Amygdala (tissue), 56 donors: ENCODE measurements at places on chromosomes 3 and 15.

- DNase-seq: peak; percentile 75
Measured at GRCh38 chr15:25438601-25439368, at the start of gene UBE3A. Gene UBE3A (minus strand): TSS chr15:25439024. CDS start chr15:25409107, 29,917 bp downstream.

GRCh38 chr3:42546691-42547213 lies 35.0 kb downstream of the SEC22C start:
- DNase-seq: no peak

DNA sequence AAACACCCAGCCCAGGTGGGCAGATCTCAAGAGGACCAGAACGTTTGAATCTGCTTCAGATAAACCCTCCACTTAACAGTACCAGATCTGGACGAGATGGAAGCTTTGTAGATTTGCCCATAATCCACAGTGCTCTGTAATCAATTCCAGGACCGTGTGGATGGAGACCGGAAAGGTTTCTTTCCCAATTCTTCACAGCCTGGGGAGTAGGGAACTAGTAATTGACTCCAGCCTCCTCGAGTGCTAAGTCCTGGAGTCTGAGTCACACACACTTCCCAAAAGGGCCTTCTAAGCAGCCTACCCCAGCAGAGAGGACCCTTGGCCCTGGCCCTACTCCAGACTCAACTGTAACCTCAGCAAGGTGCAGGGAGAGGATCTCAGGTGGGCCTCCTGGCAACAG lies 56.2 kb upstream of the TSEN2 start:
- no peak for DNase-seq

- DNase-seq: no peak
Measured at GRCh38 chr3:12773710-12774086, 14.6 kb upstream of the TMEM40 start.

GRCh38 chr3:12400616-12401194 lies 83.6 kb upstream of the TSEN2 start:
- DNase-seq: no peak

DNA sequence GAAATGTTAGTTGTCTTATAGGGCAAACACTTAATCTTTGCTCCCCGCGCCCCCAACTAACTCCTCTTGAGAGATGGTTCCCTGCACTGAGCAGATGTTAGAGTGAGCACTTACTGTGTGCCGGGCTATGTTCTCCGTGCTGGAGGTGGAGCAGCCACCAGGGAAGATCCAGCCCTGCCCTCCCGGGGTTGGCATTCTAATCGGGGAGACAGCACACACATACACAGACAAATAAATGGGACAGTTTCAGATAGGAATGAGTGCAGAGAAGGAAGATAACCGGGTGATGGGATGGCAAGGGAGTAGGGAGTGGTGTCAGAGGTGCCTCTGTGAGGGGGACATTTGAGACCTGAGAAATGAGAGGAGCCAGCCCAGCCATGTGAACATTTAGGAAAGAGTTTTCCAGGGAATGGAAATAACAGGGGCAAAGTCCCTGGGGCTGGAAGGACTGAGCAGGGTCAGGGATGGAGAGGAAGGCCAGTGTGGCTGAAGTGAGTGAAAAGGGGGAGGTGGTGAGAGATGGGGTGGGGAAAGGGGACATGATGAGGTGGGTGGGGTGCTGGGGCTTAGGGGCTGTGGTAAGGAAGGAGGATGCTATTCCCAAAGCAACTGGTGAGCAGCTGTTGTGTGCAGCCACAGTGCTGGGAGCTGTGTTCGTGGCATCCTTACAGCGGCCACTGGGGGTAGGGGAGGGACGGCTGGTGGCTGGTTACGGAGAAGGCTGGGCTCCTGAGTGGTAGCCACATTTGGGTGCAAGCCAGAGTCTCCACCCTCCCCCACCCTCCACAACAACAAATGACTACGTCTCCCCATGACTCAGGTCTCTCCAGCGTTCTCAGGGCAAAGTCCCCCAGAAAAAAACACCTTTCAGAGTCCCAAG lies 15.4 kb upstream of the FGD5 start:
- DNase-seq: no peak

GRCh38 chr3:135896613-135897012 lies 68.9 kb upstream of the PPP2R3A start:
- DNase-seq: no peak

GRCh38 chr3:5300638-5301037 lies 113.1 kb downstream of the EDEM1 start:
- no peak for DNase-seq

DNA sequence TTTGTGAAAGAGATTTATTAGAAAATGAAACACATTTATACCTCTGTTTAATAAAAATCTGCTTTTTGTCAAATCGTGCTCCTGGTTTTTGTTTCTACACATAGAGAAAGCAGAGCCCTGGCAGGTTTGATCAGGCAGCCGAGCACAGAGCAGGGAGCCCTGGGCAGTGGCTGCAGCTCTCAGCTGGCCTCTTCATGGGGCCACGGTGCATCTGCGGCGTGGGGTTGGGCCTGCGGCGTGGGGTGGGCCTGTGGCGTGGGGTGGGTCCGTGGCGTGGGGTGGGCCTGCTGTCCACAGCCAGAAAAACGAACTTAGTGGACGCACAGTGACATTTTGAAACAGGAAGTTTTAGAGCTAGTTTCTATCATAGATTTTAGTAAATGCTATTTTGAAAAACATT lies 10.6 kb downstream of the GOLGA6L2 start:
- no peak for DNase-seq

DNA sequence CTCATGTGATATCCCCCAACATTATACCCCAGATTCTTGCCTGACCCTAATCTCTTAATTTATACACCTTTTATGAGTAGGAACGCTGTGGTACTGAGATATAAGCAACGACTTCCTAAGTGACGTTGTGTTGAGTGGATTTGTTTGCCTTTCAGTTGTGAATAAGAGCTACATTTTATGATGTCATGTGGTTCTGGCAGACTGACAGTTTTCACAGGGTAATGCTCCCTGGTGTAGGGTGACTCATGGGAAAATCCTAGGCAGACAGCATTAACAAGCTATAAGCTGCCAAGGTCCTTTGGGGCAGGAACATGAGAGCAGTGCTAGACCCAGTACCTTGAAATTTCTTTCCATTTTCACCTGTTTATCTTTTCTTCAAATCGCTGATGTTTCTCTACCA lies 11.2 kb downstream of the C3orf52 start:
- DNase-seq: no peak

GRCh38 chr3:64730681-64731080 lies 42.9 kb upstream of the ADAMTS9 start:
- DNase-seq: no peak

DNA sequence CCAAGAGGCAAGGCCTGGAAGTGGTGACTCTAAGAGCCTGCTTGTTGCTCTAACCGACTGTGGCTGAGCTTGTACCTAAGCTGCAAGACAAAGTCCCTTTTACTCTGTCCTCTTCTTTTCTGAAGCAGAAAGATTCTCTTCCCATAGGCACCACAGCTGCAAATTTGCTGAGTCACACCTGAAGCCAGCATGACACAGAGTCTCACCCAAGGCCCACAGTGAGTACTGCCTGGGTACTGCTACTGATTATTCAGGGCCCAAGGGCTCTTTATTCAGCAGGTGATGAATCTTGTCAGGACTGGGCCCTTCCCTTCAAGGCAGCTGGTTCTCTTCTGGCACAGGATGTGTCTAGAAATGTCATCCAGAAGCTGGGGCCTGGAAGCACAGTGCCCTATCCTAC lies 18.9 kb upstream of the TIGIT start:
- no peak for DNase-seq

GRCh38 chr3:4850211-4850927 lies 128.9 kb upstream of the BHLHE40 start:
- DNase-seq: no peak

DNA sequence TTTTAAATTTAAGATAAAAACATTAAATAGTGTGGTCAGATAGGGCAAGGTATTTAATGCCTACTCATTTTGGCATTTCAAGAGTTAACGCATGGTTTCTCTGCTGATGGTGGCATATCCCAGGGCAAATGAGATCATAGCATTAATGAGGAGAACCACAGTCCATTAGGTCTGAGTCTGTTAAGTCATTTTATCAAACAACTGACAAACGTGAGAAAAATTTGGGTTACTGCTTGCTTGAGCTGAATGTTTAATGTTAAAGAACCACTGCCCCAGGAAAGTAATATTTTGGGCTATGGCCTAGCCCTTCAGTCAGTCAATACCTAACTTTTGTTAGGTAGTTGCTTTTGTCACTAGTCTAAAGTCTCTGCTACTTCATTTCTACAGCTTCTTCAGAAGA lies 37.9 kb upstream of the SLC2A2 start:
- DNase-seq: no peak

- DNase-seq: no peak
Measured at GRCh38 chr3:155572085-155572484, 172.8 kb downstream of the PLCH1 start.

DNA sequence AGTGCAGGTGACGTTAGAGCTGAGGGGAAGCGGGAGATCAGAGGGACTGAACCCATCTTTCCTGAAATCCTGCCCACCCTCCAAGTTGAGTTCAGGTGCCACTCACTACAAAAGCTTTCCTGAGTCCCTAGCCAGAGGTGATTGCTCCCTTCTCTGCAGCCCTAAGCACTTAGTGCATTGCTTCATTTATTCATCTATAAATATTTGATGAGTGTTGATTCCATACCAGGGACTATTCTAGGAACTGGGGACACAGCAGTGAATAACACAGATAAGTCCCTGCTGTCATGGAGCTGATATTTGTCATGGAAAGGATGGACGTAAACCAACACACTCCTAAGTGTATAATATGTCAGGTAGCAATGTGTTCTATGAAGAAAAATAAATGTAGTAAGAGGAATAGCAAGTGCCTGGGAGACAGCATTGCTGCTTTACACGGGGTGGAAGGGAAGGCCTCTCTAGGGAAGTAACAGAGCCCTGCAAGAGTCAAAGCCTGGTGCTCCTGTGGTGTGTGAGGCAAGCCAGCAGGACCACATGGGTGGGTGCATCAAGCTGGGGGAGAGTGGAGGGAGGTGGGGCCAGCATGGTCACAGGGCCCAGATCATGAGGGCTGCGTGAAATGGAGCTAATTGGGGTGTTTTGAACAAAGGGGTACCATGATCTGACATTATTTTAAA lies 18.6 kb downstream of the ALPK3 start:
- DNase-seq: no peak
